ENCODE measurements at places on chromosomes 5 and 9. TPM values are rescaled to one million over a fixed set of nuclear protein-coding genes. Genes with fewer than 3 reads are reported as not detected.

DNA sequence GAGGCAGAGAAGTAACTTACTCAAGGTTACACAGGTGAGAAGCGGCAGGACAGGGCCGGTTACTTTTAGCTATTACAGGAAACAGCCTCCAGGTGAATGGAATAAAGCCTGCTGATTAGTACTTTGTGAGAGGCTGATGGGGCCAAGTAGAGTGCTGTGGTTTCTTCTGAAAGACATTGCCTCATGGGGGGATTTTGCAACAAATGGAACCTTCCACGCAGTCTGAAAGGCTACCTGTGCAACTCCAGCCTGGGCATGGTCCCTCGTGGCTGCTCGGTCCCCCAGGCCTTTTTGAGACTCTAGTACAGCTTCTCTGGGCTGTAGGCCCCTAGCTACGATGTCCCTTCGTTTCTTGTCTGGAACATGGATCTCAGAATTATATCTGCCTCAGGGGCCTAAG, 2.0 kb downstream of the TMEM268 start:
- DNase-seq, result peak; percentile 50

GRCh38 chr9:108642871-108643270, 212.9 kb downstream of the ACTL7B start:
- no peak for DNase-seq

- peak; percentile 24 for DNase-seq
Observed at GRCh38 chr5:143106174-143106573, 297.3 kb downstream of the NR3C1 start.

DNA sequence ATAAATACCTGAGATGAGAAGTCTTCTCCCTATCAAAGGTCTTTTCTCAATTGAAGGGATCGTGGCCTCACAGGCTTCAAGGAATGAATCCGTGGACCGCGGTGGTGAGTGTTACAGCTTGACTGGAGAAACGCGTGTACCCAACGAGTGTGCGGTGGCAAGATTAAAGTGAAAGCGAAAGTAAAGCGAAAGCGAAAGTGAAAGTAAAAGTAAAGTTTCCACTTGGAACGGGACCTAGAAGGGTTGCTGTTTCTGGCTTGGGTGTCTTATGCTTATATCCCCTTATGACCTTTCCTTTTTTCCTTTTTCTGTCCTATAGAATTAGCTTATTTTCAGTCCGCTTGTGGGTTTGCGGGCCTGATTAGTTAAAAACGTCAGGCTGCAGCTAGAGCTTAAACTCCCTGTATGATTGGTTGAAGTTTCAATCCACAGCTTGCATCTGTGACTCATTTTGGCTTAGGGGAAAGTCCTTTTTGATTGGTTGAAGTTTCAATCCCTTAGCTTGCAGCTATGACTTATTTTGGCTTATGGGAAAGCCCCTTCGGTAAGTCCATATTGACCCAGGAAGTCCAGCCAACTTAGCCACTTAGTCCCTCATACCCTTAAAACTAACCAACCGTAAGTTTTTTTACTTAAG, 924.3 kb upstream of the CDH10 start:
- peak; percentile 3 for DNase-seq

DNA sequence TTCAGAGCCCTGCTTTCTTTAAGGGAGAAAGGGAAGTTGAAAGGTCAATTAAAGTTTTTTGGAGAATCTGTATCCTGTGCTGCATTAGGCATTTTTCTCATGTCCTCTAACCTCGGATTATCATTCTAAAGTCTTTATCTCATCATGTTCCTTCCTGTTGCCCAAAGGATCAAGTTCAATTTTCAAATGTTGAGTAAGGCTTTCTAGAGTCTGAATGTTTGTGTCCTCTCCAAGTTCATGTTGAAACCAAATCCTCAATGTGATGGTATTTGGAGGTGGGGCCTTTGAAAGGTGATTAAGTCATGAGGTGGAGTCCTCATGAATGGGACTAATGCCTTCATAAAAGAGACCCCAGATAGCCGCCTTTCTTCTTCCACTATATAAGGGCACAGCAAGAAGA, 20.2 kb upstream of the TNC start:
- DNase-seq, result no peak

GRCh38 chr9:86328156-86328555, 26.1 kb downstream of the TUT7 start:
- no peak for DNase-seq

GRCh38 chr9:69637817-69638200, 34.4 kb downstream of the APBA1 start:
- DNase-seq, result no peak

- DNase-seq, result no peak
Observed at GRCh38 chr5:97635553-97635952, 452.5 kb upstream of the RIOK2 start.

- no peak for DNase-seq
Observed at GRCh38 chr9:137007108-137007815, 10.9 kb upstream of the CLIC3 start.

GRCh38 chr9:75487856-75488718, 399.8 kb downstream of the OSTF1 start:
- DNase-seq, result no peak

DNA sequence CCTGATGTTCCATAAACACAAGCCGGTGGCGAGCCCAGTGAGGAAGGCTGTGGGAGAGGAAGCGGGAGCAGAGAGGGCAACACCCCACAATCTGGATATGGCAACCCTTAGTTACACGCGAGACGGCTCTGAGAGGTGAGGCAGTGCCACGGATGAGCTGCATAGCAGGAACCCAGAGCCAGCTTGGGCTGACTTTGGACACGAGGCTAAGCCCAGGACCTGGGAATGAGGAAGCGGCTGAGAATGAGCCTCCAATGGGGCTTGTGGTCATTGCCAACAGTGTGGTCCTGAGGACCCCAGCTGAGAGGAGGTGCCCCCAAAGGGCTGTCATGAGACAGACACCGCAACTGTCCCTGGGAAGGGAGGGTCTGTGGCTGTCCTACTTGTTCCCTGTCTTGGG, 160.0 kb upstream of the SMIM23 start:
- no peak for DNase-seq

DNA sequence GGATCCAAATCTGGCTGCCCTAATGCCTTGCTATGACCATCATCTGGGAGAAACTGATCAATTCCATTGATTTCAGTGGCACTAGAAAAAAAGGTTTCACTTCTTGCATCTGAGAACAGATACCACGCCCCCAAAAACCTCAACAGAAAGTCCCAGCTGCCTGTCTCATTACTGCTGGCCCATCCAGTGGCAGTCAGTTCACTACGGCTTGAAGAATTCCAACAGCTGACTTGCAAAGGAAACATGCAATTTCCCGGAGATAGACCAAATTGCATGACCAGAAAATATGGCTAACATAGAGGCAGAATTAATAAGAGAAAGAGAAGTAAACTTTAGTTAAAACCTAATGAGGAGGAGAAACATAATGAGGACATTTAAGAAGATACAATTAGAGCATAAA, 48.6 kb downstream of the UGCG start:
- no peak for DNase-seq

GRCh38 chr9:89996116-89996515, 391.3 kb downstream of the GADD45G start:
- DNase-seq, result no peak

DNA sequence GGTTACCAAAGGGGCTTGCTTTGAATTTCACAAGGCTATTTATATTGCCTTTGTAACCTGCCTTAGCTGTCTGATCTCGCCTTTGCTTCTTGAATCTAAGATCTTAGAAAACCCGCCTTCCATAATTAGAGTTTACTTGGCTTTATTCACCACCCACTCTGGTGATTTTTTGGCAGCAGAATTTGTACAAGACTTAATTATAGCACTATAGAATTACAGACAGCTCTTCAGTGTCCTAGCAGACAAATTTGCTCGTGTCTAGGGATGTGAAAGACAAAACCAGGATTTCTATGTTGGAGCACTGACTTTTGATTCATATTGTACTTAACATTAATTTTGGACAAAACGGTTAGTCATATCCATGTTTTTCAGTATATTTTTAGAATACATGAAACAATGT, 306.6 kb downstream of the ADGRV1 start:
- DNase-seq, result no peak

DNA sequence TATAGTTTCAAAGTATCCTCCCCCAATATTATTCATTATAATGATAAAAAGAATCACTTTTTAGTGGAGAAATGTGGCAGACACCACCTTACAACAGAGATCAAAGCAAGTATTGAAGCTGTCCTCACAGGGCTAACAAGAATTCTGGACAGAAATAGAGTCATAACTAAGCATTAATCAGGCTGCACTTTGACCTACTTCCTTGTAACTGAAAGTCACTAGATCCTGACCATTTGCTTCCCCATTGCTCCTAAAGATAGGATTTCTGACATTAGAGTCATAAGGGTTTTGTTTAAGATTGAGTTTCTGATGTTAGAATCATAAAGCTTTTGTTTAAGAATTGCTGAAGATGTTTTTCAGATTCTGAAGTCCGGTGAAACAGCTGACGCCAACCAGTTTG, 159.7 kb downstream of the ATP10B start:
- DNase-seq, result no peak

GRCh38 chr5:86030753-86031152, 587.0 kb upstream of the COX7C start:
- no peak for DNase-seq

DNA sequence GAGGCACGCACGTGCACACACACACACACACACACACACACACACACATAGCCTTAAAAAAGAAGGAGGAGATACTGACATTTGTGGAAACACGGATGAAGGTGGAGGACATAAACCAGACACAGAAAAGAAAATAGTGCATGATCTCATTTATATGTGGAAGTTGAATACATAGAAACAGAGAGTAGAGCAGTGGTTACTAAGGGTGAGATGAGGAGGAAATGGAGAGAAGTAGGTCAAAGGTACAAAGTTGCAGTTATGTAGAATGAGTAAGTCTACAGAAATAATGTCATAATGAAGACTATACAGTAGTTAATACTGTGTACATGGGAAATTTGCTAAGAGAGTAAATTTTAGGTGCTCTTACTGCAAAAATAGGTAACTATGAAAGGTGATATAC, 412.2 kb upstream of the CDH9 start:
- DNase-seq, result no peak

- DNase-seq, result peak; percentile 49
Observed at GRCh38 chr9:63817622-63818518, 1467.1 kb downstream of the FOXD4L5 start.

DNA sequence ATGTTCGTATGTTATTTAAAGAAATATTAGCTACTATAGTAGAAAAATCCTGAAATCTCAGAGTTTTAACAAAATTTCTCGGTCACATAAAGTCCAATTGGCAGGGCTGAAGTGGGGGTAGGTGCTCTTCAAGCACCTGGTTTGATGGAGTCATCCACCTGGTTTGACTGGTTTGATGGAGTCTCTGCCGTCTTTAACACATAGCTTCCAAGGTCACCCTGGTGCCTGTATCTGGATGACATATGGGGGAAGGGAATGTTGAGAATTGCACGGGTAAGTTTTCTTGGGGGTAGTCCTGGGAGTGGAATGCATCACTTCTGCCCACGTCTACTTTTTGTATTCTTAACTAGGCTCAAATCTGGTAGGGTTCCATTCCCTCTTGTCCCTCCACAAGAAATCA, 351.2 kb downstream of the SH3GL2 start:
- DNase-seq, result no peak

DNA sequence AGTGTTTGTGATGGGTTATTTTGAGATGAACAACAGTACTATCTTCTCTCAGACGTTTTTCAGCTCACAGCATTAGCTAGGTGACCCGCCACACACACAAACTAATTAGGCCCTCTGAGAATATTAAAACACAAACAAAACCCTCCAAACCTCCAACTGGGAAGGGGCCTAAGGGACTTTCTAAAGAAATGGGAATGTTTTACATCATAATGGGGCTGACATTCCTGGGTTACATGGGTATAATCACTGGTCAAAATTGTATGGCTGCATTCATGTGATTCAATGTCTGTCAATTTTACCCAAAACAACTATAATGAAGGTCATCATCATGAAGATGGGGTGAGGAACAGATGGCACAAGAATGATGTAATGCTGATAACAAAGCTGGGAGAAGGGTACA, 59.6 kb downstream of the SPTLC1 start:
- no peak for DNase-seq

GRCh38 chr9:17330097-17330496, 195.3 kb downstream of the CNTLN start:
- DNase-seq, result no peak

DNA sequence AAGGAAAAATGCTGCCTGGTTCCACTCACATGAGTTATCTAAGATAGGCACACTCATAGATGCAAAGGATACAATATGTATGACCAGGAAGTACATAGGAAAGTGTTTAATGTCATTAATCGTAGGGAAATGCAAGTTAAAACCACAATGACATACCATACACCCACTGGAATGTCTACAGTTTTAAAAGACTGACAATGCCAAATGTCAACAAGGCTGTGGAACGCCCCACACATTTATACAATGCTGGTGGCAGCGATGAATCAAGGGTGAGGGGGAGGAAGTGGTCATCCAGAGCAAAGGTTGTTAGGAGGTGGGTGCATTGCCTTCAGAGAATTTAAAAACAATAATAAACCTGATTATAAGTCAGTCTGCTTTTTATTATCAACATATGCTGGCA, 437.8 kb downstream of the ARHGEF28 start:
- no peak for DNase-seq

DNA sequence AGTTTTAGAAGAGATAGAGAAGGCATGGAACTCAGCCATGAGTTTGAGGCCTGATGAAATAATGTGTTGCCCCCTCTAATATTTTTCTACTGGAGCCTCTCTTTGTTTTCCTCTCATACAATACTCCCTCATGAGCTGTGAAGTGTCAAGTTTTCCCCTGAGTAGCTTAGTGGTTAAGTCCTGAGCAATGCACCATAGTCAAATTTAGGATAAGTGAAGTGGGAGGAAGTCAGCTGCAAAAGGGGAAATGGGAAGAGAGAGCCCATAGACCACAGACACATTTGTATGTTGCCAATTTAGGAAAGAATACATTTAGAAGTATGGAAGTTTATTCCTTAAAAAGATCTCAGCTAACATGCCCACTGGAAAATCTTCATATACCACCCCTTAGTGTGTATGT, 171.5 kb upstream of the NREP start:
- DNase-seq, result no peak

Gene SHISAL2B
- not detected for total RNA-seq

Gene SPRY4
- not detected for total RNA-seq

Gene INSYN2B
- not detected for total RNA-seq

Gene TMOD1
- not detected for total RNA-seq

Gene ZNF608
- 58.8 TPM for total RNA-seq

Gene TAF11L13
- total RNA-seq, result not detected

Gene NKD2
- total RNA-seq, result 0.22 TPM

Gene MLANA
- not detected for total RNA-seq

Gene SLC25A2
- total RNA-seq, result 1.6 TPM

Gene PGM5
- not detected for total RNA-seq

Gene DENND1A
- 37.0 TPM for total RNA-seq

Gene FYB1
- total RNA-seq, result not detected

Gene FBN2
- total RNA-seq, result not detected

Gene SLC2A6
- 42.1 TPM for total RNA-seq

Gene CMYA5
- total RNA-seq, result 0.13 TPM

Gene HTR4
- total RNA-seq, result not detected

Gene TMEM245
- 40.8 TPM for total RNA-seq

Gene FBP2
- total RNA-seq, result not detected

Gene FSD1L
- 7.9 TPM for total RNA-seq

Gene ZNF474
- total RNA-seq, result not detected

Gene GABRB2
- 5.1 TPM for total RNA-seq

All from OCI-LY7 (cell line).